NCI-H2171 (cell line): ENCODE measurements at places on chromosomes 1 and 21.

- no peak for DNase-seq
These were observed 20.6 kb downstream of the CD101 start for GRCh38 chr1:117022114-117022513.

DNA sequence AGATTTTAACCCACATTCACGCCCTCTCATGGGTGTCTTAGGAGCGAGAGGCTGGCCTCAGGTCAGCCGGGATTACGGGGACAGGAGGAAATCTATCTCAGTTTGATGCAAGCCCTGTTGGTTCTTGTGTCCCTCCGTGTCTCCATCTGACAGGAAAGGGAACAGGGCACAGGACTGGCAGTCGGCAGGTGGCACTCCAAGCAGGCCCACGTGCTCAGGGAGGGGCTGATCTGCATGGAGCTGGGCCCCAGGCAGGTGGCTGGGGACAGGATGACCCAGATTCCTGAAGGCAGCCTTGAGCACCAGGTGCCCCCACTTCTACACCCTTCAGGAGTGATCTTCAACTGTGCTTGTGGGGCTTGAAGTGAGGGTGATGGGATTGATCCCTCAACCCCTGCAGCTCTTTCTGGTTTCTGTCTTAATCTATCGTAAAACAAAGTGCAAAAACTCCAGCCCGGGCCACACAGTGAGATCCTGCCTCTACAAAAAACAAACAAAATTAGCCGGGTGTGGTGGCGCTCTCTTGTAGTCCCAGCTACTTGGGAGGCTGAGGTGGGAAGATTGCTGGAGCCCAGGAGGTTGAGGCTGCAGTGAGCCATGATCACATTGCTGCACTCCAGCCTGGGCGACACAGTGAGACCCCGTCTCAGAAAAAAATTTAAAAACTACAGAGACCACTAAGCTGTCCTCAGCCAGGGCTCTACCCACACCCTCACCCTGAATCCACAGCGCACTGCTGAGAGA is 8.3 kb downstream of the PLEKHG5 start:
- no peak for DNase-seq

GRCh38 chr1:101452825-101453224 is 216.0 kb downstream of the S1PR1 start:
- no peak for DNase-seq

DNA sequence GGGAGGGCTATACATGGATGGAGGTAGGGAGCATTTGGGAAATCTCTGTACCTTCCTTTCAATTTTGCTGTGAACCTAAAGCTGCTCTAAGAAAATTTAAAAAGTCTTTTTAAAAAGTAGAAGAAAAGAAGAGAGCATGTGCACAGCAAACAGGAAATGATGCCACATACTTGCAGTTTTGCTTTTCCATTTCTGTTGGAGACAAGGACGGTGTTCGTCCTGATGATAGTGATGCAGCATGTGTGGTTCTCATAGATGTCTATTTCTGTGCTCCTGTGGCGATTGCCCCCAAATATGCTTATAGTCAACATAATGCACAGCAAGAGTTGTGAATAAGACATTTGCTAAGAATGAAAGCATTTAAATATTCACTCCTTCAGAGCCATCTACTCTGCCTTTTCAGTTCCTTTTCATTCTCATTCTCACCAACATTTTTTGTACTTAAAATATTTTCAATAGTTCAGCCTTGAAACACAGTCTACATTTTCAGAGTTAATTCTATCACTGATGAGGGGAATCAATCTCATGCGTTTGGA is 66.6 kb downstream of the LRRC8C start:
- no peak for DNase-seq

DNA sequence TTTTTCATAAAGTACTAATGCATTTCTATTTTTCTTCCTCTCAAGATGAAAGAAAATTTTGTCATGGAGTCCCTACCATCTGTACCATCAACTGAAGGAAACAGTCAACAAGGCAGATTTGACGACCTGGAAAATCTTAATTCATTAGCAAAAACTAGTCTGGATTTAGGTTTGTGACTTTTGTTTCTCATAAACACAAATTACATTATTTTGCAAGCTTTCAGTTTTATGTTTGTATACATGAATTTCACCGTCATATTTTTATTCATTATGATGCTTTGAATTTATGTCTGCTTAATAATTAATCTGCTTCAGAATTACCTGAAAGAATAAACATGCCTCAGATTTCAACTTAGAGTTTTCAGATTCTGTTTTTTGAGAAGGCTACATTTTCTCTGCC is 132.9 kb downstream of the PATJ start:
- DNase-seq = no peak

- DNase-seq = no peak
These were observed 31.6 kb downstream of the CDK18 start for GRCh38 chr1:205535866-205536758.

- DNase-seq = peak; percentile 3
These were observed 22.8 kb downstream of the ERG start for GRCh38 chr21:38475519-38475918.

DNA sequence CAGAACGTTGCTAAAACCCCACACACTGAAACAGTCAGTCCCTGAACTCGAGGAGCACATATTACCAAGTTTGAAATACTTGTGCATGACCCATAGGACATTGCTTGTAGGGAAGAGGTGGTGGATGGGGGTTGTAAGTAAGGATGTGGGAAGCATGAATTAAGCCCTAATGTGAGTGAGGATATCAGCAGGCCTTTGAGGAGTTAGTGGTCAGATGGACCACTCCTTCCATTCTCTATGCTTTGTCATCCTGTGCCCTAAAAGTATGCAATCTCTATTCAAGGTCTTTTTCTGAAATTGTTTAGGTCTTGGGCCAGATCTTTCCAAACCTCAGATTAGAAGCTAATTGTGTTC is 70.9 kb upstream of the SAMSN1 start:
- no peak for DNase-seq

DNA sequence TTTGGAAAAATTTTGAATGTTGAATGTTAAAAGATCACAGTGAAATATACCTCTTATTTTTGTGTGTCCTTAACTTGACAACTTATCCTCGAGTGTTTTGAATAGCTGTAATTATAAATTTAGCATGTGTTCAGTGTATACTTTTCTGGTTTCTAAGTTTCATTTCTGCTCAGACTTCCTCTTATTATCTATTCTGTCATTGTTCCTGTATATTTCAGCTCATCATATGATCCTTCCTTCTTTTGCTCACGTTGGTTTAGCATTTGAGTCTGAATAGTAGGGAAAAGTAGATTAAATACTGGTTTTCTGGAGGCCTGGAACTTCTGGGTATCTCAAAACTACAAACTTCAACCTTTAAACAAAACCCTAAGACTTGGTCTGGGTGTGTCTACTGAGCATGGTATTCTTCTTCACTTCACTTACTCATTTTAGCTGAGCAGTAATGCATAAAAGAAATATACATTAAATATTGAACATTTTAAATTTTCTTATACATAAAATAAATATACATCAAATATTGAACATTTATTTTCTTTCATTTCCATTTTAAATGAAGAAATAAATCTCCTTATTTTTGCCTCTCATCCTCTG is 3.3 kb upstream of the ATP6V1G3 start:
- DNase-seq = no peak

DNA sequence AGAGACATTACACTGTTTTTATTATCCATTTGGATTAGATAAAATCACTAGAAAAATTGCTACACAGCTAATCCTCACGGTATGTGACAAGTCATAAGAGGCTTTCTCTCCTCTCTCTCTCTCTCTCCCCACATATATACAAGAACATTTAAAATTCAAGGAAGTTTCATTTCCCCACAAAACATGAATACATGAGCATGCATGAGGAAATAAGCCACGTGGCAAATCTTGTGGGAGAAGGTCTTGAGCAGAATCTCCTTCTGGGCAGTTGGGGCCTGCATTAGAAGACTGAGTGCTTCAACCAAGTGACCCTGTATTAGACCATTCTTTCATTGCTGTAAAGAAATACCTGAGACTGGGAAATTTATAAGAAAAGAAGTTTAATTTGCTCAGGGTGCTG is 1313.1 kb downstream of the MRPL39 start:
- DNase-seq = no peak

DNA sequence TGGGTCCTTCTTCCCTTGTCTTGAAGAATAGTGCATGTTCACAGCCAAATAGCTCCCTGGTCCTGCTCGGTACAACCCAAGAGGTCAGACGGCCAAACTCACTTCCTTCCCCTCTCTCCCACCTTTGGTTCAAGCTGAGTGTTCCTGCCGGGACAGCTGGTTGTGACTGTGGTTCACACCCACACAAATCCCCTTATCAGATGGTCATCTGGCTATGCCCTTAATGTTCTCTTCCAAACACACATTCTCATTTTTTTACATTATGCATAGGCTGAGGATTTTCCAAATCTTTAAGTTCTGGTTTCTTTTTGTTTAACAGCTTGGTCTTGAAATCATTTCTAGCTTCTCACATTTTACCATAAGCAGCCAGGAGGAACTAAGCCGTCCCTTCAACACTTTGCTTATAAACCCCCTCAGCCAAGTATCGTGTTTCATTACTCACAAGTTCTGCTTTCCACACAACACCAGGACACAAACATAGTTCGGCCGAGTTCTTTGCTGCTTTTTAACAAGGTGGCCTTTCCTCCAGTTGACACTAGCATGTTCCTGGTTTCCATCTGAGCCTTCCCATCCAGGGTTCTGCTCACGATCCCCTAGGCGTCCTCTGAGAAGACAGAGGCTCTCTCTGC is 19.7 kb upstream of the TSPEAR start:
- DNase-seq = no peak

DNA sequence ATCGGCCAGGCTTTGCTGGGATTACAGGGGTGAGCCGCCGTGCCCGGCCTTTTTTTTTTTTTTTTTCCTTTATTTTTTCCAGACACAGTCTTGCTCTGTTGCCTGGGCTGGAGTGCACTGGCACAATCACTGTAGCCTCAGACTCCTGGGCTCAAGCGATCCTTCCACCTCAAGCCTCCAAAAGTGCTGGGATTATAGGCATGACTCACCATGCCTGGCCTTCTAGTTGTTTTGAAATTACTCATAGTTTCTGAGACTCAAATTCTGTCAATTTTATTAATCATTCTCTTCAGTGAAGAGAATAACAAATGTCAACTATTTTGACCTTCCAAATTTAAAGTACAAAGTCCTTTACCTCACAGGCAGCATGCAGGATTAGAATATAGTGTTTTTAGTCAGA is 374.5 kb downstream of the PLA2G4A start:
- no peak for DNase-seq

- DNase-seq = no peak
These were observed 1.7 kb upstream of the LRRC52 start for GRCh38 chr1:165542015-165542631.

- DNase-seq = no peak
These were observed 156.2 kb downstream of the TNFSF18 start for GRCh38 chr1:172894349-172895049.

DNA sequence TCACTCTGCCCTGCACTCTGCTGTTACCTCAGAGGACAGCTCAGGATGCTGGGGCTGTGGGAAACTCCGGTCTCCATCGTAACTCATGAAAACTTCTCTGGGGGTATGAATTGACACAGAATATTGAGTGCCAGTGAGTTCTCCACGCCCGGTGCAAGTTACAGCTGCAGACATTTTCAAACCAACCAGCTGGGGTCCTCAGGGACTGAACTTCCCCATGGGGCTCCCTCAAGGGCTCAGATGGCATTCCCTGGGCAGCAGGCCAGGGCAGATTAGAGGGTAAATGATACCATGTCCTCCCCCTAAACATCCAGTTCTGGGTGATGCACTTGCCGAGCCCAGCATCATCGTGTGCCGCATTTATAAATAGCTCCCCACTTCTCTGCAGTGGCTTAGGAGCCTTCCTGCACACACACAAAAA is 27.8 kb upstream of the CCSAP start:
- DNase-seq = peak; percentile 91

- no peak for DNase-seq
These were observed 496.0 kb downstream of the AGBL4 start for GRCh38 chr1:49527606-49528305.

- no peak for DNase-seq
These were observed 511.6 kb downstream of the SMYD3 start for GRCh38 chr1:245995474-245995873.

GRCh38 chr1:208136459-208137182 is 107.6 kb downstream of the PLXNA2 start:
- DNase-seq = no peak

DNA sequence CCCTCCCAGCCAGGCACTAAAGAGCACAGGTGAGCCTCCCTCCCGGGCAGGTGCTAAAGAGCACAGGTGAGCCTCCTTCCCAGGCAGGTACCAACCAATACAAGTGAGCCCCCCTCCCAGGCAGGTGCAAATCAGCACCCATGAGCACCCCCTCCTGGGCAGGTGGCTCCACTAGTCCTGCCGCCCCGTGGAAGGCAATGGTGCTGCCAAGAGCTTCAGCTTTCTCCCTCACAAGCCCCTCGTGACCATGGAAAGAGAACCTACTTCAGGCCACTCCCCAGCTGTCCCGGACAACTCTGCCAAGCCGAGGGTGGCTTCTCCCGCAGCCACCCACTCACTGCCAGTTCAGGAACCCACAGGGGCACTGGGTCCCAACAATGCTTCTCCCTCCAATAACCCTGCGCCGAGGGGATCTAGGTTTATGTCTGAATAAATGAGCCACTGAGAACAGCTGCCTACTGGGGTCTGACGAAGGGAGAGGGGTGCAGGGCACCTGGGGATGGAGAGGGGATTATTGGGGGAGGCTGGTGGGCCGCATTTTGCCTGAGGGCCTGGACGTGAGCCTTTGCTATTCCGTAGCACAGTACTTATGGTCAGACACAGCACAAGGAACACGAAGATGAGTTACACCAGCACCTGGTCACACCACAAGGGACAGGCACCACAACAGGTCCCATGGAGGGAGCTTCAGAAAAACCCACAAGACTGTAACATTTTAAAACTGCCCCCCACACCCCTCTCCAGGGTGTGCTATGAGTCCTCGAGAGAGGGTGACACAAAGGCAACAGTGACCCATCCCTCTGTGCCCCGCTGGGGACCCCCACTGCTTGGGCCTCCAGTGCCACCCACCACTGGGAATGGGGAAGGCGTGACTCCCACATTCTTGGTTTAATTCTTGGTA is 46.3 kb downstream of the PRDM15 start:
- no peak for DNase-seq

- no peak for DNase-seq
These were observed 21.8 kb downstream of the ACTA1 start for GRCh38 chr1:229412056-229412455.

DNA sequence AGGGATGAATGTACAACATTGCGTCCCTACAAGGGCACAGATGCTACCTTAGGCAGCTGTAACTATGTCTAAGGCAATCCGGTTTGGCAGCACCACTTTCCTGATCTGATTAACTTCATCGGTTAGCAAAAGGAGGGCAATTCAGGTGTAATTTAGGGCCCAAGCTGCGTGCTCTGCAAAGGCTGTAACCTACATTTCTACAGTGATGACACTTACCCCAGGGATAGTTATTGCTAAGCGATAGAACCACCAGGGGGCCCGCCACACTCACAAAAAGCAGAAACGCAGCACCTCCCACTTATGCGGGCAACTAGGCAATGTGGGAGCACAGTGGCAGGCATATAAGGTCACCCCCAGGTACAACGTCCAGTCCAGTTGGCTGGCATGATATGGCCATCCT is 113.5 kb downstream of the GDAP2 start:
- DNase-seq = no peak

- no peak for DNase-seq
These were observed 81.2 kb downstream of the VWA5B1 start for GRCh38 chr1:20371883-20372282.
